ENCODE measurements at places on chromosomes 2 and 18. TPM values are rescaled to one million over a fixed set of nuclear protein-coding genes. Genes with fewer than 3 reads are reported as not detected.

DNA sequence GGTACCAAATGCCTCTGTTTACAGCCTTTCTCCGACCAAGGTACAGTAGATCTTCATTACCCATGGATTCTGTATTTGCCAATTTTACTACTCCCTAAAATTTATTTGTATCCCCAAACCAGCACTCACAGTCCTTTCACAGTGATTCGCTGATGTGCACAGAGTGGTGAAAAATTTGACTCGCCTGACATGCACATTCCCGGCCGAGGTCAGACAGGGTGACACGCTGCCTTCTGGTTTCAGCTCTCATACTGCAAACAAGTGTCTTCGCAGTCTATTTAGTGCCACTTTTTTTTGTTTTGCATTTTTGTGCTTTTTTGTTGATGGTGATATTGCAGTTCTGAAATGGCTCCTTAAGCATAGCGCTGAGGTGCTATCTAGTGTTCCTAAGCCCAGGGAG is 71.0 kb downstream of the MAPK4 start:
- DNase-seq, result no peak

LRRTM1 gene
- 3.8 TPM for total RNA-seq

DNA sequence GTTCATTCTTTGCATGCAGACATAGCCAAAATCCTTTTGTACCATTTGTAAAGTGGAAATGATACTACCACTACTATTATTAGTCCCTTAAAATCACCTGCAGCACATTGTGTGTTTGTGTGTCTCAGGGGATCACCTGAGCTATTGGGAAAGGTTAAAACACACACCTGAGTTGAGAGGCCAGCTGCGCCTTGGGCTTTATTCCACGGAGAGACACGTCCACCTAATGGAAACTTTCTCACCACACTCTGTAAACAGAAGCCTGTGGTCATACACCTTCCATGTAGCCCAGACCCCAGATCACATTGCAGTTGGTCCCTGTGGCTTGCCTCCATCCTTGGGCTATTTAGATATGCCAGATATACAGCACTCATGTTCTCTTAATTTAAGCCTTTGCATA is 81.8 kb upstream of the SH3BP4 start:
- DNase-seq, result no peak

GRCh38 chr2:216619411-216620393 is 13.5 kb upstream of the IGFBP2 start:
- peak; percentile 36 for DNase-seq

SLC14A1 gene
- not detected for total RNA-seq

CROCC2 gene
- total RNA-seq, result not detected

DNA sequence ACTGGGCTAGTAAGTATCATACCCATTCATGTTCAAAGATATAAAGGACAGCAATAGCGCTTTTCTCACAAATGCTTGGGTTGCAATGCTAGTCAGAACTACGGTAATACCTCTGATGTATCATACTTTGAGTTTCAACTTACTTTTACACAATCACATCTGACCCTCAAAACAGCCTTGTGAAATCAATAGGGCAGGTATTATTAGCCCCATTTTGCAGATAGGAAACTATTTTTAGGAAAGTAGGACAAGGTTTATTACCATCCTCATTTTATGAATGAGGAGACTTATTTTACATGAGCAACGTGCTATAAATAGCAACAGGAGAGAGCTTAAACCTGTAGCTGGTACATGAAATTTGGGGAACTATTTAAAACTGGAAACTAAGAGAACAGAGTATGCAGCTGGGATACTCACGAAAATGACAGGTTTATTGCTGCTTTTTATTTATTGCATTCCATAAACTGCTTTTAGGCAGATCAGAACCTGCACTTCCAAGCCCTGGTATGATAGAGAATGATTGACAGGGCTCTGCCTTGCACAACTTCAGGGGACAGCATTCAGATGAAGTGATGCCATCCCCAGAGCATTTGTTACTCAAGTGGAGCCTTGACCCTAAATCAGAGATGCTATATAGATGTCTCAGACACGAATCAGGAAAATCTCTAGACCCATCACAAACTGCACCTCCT is 42.4 kb upstream of the PPM1B start:
- DNase-seq, result no peak

ACTR1B gene
- 104 TPM for total RNA-seq

LIMS4 gene
- 0.47 TPM for total RNA-seq

GRCh38 chr2:3578987-3579386 is 3.9 kb downstream of the RPS7 start:
- DNase-seq, result no peak

CD226 gene
- 0.05 TPM for total RNA-seq

DCDC2C gene
- not detected for total RNA-seq

- DNase-seq, result no peak
These were observed 600.9 kb upstream of the FAM98A start for GRCh38 chr2:34199971-34200370.

- no peak for DNase-seq
These were observed 438.5 kb downstream of the ZNF516 start for GRCh38 chr18:76056471-76057110.

DNA sequence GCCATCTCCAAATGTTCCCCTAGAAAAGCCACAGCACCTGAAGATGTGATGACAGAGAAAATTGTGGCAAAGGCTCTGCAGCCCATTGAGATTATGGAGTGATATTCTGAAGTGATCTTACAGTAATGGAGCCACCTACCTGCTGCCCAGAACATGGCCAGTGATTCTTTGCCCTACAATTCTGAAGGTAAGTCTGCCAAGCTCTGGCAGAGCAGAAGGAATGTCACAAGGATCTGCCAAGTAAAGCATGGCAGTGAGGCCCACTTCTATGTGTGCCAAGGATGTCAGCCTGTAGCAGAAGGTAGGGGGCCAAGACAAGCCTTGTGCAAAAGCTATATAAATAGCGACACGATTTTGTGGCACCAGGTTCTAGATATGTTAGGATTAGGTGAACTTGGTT is 155.1 kb downstream of the RND3 start:
- no peak for DNase-seq

DNA sequence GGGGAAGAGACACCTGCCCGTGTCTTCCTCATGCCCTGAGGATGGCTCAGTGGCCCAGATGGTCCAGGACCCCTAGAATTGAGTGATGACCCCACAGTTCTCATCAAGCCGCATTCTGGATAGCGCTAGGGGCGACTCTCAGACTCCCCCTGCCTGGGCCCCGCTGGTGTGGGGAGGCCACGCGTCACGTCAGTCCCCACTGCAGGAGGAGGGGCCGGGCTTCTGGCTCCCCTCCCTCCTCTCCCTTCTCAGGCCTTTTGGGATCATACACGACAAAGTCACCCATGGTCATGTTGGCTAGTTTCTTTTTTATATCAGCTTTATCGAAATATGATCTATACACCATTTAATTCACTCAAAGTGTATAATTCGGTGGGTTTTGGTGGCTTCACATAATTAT is 61.5 kb downstream of the NFATC1 start:
- DNase-seq, result no peak

GRCh38 chr2:46114996-46115395 is 182.2 kb upstream of the EPAS1 start:
- DNase-seq, result no peak

DNA sequence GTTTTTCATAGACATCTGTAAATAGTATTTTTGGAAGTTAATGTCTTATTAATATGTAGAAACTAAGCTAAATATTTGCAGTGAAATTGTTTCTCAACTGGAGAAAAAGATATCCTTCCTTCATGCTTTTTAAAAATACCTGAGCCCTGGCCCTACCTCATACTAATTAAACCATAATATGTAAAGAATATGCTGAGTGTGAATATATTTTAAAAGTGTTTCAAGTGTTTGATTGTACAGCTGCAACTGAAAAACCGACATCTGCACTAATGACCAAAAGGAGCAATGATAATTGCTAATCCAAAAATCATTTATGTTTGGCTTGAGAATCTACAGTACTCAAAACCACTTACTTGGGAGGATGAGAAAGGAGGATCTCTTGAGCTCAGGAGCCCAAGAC is 156.7 kb downstream of the MBD5 start:
- DNase-seq, result no peak

CAVIN2 gene
- total RNA-seq, result not detected

SERPINB4 gene
- total RNA-seq, result not detected

ERLEC1 gene
- total RNA-seq, result 20.9 TPM

NOSTRIN gene
- total RNA-seq, result not detected

DNA sequence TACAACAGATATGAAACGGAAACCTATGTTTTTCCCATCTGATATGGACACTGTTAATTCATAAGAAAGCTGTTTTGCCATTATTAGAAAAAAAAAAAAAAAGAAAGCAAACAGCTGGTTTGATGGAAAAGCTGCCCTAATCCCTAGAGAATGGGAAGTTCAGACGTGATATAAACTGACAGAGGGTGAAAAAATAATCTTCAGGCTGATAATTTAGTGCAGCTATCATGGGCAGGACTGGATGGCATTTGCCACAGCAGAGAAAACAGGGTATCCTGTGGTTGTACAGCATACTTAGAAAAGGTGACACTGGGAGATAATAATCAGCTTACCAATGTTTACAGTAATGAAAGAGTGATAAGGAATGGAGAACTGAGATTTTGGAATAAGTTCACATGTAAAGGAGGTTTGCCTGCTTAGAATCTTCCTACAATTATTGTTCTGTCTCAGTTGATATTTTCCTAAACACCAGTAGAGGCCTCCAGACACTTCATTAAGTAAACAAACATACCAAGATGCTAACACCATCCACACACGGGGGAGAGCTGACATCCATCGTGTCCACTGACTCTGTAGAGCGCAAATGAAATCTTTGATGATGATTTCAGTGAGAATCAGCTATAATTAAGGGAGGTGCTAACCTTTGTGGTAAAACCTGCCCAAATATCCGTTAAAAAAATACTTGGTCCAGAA is 211.6 kb upstream of the MMADHC start:
- no peak for DNase-seq

DNA sequence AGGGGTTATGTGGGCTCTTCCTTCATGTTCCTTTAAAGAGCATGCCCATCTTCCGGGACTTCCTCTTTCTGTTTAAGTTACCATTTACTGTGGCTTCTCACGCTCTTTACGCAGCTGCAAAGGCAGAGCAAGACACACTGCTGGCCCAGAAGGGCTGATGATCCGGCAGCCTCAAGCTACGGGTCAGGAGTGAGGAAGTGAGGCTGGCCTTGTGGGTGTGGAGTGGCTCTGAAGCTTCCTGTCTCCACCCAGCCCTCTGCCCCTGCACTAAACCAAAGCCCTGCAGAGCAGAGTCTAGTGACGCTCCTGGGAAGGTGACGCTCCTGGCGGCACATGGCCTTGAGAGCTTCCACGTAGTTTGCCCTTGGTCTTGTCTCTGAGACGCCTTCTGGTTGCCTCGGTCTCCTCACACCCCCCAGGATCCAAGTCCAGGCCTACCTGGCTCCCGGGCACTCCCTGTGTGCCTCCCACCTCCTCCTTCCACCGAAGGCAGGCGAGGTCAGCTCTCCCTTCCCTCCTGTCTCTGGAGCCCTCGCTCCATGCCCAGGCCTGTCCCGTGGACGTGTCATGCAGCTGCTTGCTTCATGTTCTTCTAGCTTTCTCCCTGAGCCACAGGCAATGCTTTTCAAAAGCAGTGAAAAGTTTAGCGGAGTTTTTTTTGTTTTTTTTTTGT is 50.3 kb downstream of the ARL4C start:
- DNase-seq, result no peak

DNA sequence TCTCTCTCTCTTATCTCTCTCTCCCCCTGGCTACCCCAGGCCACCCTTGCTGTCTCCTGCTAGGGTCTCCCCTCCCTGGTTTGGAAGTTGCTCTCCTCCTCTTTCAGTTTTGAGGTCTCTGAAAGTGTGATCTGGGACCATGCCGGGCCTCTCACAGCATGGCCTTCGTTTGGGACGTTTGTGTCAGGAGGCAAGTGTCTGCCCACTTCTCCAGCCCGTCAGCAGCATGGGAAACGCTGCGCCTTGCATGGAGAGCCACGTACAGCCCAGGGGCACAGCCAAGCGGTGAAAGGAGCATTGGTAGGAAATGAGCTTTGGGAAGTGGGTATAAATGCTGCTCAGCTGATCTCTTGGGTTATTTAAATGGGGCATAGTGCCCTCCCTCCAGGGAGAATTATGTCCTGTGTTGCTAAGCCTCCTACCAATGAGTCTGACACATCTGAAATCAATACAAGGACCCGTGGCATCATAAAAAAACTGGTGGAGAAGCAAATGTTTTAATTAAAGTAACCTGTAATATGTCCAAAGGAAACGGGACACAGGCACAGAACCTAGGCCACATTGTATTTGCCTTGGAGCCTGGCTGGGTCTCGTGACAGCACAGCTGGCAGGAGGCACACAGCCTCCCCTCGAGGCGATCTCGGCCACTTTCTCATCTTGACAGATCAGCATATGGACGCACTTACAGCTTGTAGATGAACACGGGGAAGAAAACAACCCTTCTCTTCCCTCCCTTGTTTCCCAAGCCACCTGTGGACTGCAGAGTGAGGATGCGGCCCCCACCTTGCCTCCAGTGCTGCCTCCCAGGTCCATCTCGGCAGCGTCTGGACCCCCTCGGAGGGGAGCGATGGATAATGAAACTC is 72.7 kb downstream of the SH3RF3 start:
- no peak for DNase-seq

DNA sequence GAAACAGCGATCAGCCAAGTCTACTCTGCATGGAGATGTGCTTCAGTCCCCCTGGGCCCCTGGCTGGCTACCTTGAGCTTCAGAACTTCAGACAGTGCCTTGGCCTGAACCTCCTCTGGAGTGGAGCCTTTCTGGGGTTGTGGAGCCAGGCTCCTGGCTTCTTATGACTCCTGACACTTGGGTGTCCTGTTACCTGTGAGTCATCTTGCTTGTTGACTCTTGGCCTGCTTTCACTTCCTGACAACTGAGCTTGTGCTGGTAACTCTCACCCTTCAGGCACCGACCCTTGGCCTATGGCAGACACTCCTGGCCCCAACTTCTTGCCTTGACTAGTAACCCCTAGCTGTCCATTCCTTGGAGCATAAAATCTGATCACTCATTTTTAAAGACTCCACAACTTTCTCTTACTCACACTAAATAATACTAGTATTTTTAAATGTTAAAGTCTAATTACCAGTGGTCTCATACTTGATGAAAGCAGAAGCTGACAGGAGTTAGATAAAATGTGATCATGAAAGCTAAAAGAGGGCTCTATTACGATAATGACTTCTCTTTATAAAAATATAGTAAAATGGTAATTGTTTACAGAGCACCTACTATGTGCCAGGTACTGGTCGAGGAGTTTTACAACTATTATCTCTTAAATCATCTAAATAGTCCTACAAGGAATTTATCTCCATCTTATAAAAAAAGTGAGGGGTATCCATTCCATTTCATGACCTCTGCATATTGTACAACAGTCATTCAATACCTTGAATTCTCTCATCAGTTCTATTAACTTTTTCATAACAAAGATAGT is 46.3 kb upstream of the VIT start:
- no peak for DNase-seq

Data from glutamatergic neuron (in vitro differentiated cells).